ENCODE measurements at places on chromosomes 16 and 17. TPM values are rescaled to one million over a fixed set of nuclear protein-coding genes. Genes with fewer than 3 reads are reported as not detected.

- no peak for DNase-seq
These were observed 9.5 kb upstream of the HES7 start for GRCh38 chr17:8133399-8133798.

- DNase-seq: no peak
These were observed 6.1 kb downstream of the ZG16 start for GRCh38 chr16:29784157-29784556.

GRCh38 chr16:4463522-4464163 is 10.8 kb downstream of the NMRAL1 start:
- no peak for DNase-seq

Gene PYDC1
- not detected for total RNA-seq

Gene EIF4A3
- 29.7 TPM for total RNA-seq

Gene TEKT1
- not detected for total RNA-seq
